Stimulated activated CD4-positive, alpha-beta T cell treated with anti-CD3 and anti-CD28 coated beads, TNF-alpha, amount 100 ng/mL, for 1 hour (primary cell): ENCODE measurements at places on chromosomes 12 and 14.
A peak's percentile ranks its signal among the peaks of the same experiment; 100 is the strongest.

GRCh38 chr12:117111386-117111785 is 12.2 kb upstream of the TESC start:
- DNase-seq, result no peak

- no peak for DNase-seq
Observed at GRCh38 chr14:21749306-21749868, 75.8 kb upstream of the OR4E1 start.

DNA sequence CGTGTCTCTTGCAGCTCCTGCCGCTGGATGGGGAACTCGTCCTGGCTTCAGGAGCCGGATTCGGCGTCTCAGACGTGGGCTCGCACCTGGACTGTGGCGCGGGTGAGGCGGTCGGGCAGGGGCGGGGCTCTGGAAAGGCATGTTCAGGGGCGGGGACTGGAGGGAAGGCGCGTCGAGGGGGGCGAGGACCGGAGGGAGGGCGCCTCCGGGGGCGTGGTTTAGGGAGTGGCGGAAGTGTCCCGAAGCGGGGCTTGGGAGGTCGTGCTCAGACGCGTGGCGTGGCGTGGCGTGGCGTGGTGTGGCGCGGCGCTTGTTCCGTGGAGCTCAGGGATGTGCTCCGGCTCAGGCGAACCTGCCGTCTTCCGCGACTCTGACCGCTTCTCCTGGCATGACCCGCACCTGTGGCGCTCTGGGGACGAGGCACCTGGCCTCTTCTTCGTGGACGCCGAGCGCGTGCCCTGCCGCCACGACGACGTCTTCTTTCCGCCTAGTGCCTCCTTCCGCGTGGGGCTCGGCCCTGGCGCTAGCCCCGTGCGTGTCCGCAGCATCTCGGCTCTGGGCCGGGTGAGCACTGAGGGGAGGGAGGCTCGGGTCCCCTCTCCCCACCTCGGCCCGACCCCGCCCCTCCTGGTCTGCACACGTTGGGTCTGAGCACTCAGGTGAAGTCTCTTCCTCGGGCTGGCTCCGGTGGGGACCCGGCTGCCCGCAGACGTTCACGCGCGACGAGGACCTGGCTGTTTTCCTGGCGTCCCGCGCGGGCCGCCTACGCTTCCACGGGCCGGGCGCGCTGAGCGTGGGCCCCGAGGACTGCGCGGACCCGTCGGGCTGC is 6.2 kb downstream of the AMN start:
- DNase-seq, result peak; percentile 52

- DNase-seq, result no peak
Observed at GRCh38 chr12:27460471-27460978, 14.0 kb downstream of the SMCO2 start.

GRCh38 chr14:24246765-24247212 is 4.4 kb upstream of the TINF2 start:
- no peak for DNase-seq

DNA sequence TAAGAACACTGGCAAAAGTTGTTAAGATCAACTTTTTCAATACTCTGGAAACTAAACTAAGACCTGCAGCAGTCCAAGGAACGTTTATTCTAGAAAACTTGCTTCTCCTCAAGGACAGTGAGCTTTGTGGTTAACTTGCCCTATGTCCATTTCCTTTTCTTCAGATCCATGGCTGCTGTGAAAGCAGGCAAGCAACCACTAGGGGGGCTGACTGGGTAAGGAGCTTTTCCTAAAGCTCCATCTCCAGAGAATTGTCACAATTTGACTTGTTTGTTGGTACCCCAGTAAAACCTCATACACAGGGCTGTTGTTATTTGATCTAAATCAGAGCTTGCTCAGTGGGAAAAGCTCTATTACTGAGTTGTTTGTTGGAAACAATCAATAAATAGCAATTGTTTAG is 10.1 kb upstream of the RPL10L start:
- no peak for DNase-seq

DNA sequence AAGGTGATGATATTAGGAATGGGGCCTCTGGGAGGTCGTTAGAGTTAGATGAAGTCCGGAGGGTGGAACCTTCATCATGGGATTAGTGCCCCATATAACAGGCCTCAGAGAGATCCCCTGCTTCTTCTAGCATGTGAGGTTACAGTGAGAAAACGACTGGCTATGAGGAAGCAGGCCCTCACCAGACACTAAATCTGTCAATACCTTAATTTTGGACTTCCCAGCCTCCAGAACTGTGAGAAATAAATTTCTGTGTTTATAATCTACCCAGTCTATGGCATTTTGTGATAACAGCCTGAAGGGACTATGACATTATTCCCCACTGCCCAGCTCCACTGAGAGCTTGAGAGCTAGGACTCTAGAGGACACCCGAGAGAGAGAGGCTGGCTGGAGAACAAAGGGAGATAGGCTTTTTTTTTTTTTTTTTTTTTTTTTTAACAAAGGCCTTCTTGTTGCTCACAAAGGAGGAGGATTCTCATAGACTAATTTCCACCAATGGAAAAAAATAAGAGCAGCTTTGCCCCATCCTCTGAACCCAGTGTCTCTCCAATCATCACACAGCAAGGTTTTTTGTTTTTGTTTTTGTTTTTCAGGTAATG is 87.8 kb upstream of the EEA1 start:
- no peak for DNase-seq

DNA sequence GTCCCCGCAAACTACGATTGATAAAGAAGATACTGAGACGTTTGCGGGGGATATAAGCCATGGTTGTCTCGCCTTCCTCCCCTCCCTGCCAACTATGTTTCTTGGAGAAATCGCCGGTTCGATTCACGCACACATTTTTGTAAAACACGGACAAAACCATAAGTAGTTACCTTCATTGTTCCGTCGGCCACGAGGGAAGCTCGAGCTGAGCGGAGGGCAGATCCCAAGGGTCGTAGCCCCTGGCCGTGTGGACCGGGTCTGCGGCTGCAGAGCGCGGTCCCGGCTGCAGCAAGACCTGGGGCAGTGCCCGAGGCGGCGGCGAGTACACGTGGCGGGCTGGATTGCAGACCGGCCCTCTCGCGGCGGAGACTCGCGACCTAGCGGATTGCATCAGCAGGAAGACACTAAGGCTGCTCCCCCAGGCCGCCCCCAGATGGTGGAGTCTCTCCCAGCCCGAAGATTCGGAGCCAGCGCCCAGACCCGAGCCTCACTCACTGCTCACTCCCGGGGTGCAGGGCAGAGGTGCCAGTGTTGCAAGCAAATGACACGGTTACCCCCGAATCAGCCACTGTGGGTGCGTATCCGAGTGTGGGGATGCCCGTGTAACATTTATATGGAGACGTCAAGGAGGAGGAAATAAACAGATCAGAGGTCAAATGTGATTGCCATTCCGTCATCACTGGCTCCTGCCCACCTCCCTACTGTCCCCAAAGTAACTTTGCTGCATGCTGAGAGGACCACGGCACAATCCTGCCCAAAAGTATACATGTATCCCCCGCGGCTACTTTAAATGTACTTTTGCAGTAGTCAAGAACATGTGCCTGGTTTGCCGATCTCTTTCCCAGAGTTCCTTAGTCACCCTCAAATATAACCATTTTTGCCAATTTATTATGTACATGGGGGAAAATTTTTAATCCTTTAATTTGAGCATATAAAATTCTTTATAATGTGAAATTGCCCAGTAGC is at the start of gene BCAT1:
Gene BCAT1 (minus strand): TSS at position 345 of the 966 bp plus-strand sequence. CDS start 169 bp downstream, at position 176.
- DNase-seq, result no peak

GRCh38 chr12:49529414-49529813 is 9.4 kb upstream of the KCNH3 start:
- no peak for DNase-seq
